ENCODE measurements at places on chromosomes 2 and 18. TPM values are rescaled to one million over a fixed set of nuclear protein-coding genes. Genes with fewer than 3 reads are reported as not detected.

GRCh38 chr2:38146275-38146906, 70.4 kb upstream of the CYP1B1 start:
- DNase-seq, result no peak

DNA sequence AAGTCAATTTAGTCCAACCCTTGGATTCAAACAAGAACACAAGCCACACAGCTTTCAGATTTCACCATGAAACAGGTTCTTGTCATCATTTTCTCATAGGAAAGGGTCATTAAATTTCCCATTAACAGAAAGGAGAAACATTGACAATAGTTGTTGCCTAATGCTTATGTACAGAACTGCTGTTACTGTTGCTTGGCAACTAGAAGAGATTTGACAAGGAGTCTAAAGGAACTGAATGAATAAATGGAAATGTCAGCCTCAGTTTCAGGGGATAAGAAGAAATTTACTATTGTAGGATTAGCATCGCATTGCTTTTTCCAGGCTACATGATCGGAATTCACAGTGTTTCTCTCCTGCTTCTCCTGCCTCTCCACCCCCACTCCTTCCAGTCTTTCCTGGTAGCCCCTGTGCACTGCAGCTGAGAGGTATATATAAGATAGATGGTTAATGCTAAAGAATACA, 90.3 kb downstream of the SPATS2L start:
- no peak for DNase-seq

GRCh38 chr18:26002375-26002910, 88.0 kb downstream of the SS18 start:
- no peak for DNase-seq

- no peak for DNase-seq
Measured at GRCh38 chr2:120684289-120685065, 51.2 kb upstream of the GLI2 start.

DNA sequence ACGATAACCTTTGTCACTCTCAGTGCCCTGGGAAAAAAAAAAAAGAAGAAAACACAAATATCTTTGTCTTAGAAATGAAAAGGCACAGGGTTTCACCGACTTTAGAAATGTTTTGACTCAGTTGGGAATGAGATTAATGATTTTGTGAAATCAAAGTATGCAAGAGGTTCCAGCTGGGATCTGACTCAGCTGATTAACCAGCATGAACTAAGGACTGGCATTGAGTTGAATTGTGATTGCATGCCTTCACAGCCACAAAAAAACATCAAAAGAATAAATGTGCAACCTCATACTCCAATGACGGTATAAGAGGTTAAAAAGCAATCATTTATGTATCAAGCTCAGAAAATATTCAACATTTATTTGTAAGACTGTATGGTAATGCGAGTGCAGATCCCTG, 566.6 kb upstream of the DSEL start:
- DNase-seq, result no peak

DNA sequence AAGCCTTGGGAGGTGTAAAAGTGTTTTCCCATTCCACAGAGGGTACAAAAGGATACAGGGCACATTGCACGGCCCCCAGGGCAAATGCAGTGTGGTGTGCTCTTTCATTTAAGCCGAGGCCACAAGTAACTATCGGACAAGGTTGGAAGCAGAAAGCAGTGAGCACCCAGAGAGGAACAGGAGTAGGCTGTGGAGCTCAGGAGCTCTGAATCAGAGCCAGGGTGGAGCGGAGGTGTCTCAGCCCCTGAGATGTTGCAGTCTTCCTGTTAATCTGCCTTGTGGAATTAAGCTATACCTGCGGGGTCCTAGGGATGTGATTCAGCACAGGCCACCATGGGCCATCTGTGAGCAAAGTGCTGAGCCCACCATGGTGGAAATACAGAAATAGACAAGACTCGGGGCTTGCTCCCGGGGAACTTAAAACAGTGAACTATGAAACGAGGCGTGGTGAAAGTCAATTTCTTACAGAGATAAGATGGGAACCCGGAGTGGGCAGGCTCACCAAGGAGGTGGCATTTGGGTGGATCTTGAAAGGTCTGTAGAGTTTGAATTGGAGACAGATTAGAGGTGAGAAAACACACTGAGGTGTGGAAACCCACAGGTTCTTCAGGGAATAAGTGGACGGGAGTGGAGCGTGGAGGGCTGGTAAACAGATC, 44.0 kb downstream of the ASAP2 start:
- DNase-seq, result no peak

- DNase-seq, result no peak
Measured at GRCh38 chr2:41495050-41495449, 552.8 kb upstream of the PKDCC start.

GRCh38 chr2:229856413-229856812, 65.4 kb downstream of the TRIP12 start:
- no peak for DNase-seq

NEUROD1 gene
- not detected for total RNA-seq

IL36B gene
- total RNA-seq, result not detected

CIB4 gene
- total RNA-seq, result not detected

All from NCI-H460 (cell line).